Liver (tissue), 10 donors: ENCODE measurements at places on chromosomes 7 and 10.

- DNase-seq: no peak
These were observed 43.1 kb downstream of the MET start for GRCh38 chr7:116715077-116715476.

- DNase-seq: no peak
These were observed 127.2 kb downstream of the NPY start for GRCh38 chr7:24411226-24411625.

DNA sequence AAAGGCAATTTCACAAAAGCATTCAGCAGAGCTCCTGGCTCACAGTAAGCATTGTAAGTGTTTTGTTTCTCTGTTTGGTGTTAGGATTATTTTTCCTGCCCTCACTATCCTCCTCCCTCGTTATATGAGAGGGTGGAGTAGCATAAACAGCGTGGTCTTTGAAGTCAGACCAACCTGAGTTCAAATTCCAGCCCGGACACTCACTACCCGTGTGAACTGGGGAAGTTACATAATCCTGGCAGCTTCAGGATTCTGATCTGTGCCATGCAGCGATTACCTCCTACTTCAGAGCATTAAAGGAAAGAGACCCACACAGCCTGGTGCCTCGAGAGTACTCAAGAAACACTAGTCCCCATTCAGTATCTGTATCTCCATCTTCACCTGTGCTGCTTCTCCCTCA, 386.5 kb downstream of the INHBA start:
- DNase-seq: no peak

GRCh38 chr7:132537456-132538145, 38.7 kb downstream of the PLXNA4 start:
- DNase-seq: no peak

DNA sequence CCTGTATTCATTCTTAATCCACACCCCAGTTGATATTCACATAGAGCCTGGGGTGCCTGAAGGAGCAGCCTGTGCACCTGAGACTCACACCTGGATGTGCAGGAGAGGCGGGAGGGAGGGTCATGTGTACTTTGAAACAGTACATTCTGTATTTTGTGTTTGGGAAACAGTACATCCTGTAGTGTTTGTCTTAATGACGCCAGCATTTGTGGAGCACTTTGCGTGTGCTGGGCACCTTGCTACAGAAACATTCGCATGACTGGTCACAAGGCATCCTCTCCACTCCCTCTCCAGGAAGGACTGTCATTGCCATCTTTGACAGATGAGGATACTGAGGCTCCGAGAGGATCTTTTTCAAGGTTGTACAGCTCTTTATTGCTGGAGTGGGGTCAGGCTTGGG, 132.1 kb downstream of the TACC2 start:
- no peak for DNase-seq
